RCC 7860 (cell line): ENCODE measurements at places on chromosomes 5 and 9.

- DNase-seq = no peak
These were observed 84.9 kb downstream of the ISL1 start for GRCh38 chr5:51468196-51468595.

GRCh38 chr9:93194641-93195040, 10.7 kb downstream of the WNK2 start:
- no peak for DNase-seq

GRCh38 chr9:89435071-89435823, 62.7 kb downstream of the SEMA4D start:
- no peak for DNase-seq

DNA sequence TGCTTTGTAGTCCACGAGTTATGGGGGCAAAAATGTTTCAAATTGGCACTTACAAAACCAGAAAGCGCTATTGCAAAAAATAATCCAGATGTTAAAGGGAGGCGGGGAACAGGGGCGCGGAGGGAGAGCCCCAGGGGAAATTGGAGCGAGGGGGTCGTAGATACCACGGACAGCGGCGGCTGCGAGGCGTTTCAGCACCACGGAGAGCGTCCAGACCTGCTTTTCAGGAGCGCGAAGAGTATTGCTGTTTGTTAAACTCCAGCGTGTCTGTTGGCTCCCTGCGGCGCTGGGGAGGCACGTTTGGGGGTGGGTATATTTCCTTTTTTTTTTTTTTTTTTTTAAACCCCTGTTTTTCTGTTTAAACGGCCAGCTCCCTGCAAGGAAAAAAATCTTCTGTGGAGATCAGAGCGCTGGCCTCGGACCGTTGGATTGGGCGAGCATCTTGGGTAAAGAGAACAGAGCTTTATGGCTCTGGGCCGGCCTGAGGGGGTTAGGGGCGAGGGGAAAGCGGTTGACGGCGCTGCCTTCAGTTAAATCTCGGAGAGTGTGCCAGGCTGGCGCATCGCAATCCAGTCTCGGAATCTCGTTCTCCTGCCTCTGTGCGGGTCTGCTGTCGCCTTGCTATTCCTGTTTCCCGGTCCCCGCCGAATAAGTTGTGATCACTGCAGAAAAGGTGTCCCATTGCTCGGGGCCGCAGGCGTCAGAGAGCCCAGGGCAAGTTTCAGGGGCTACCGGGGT, at the start of gene GLRA1:
Gene GLRA1 (minus strand): TSS at position 288 of the 738 bp plus-strand sequence. CDS start 302 bp downstream, outside the sequence.
- no peak for DNase-seq

- peak; percentile 20 for DNase-seq
These were observed 25.3 kb downstream of the RAPGEF6 start for GRCh38 chr5:131609774-131610173.

DNA sequence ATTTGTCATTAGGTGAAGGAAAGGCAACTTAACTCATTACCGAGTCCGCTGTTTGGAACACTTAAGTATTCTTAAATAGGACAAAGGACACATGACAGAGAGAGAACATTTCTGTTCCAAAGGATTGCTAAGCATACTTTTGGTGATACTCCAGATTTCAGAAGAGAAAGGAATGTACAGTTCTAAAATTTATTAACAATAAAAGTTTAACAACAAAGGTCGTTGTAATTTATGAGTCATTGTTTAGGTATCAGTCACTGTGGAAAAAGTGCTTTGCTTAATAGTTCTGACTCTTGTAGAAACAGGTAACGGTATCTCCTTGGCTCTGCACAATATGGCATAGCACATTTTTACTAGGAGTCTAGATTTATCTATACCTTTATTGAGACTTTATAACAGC, 36.3 kb upstream of the PAM start:
- DNase-seq = peak; percentile 8

- no peak for DNase-seq
These were observed 125.2 kb downstream of the SLIT3 start for GRCh38 chr5:169175733-169176132.
